ENCODE measurements at places on chromosomes 13 and 19.

DNA sequence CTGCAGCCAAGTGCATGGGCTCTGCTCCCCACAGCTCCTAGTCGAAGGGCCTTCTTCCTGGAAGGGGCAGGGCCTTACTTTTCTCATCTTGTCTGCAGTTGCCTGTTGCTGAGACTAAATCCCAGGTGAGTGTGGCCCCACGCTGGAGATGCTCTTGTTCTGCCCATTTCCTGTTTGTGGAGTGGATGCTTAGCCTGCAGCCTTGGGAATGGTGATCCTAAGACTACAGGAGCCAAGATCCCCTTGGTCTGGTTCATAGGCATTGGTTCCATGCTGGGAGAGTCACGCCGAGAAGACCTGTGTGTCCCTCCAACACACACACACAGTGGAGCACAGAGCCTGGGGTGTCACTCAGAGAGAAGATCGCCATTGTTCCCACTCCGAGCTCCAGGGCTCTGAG lies 23.5 kb downstream of the CFAP97D2 start:
- DNase-seq: no peak

DNA sequence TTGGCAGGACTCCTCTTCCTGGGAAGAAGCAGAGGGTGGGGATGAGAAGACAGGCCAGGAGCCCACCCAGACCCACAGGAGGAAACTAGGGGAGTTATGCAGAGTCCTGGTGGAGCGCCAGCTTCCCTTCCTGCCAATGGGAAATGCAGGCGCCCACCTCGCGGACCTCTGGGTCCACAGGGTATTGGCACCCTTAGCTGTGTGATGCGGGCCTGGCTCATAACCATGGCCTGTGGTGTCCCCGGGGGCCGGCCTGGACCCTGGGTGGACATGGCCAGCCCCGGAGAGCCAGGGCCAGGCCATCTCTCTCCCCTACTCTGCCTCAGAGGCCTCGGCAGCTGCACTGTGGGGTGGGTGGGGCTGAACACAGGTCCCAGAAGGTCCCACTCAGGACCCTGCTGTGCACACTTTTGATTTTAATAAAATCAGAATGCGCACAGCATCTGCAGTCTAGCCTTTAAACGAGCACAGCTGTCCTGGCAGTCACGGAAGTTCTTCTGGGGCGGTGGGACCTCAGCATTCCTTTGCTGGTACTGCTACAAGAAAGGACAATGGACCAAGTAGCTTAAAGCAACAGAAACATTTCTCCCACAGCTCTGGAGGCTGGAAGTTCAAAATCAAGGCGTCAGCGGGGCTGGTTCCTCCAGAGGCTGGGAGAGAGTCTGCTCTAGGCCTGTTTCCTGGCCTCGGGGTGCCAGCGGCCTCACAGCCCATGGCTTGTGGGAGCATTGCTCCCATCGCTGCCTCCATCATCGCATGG lies 1.8 kb downstream of the F10 start:
- no peak for DNase-seq

DNA sequence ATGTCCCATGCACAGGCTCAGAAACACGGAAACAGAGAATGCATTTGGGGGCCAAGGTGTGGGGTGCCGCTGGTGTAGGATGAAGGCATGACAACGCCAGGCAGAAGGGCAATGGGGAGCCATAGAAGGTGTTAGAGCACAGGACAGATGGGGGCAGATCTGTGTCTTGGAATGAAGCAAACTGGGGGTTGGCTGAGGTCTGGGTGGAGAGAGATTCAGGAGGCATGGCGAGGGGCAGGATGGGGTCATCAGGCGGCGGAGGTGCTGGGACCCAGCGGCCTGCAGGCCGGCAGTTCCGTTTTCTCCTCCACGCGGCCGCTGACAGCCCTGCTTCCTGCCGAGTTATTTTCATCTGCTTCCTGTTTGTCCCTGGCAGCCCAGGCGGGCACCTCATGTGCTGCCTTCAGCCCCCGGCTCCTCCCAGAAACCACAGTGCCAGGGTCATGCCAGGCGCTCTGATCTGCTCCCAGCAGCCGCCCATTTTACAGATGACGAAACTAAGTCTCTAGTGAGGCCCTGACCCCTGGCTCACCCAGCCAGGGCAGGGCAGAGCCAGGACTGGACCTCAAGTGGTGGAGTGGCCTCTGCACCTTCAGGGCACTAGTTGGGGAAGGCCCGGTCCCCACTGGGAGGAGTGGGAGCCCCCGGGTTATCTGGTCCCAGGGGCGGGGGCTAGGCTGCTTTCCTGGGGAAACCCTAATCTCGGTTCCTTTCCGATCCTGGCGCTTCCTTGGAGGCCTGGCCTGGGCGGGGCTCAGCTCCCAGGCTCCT lies 2.2 kb downstream of the ARHGAP45 start:
- DNase-seq: no peak

- no peak for DNase-seq
Observed at GRCh38 chr13:92719868-92720267, 506.7 kb upstream of the GPC6 start.

- DNase-seq: no peak
Observed at GRCh38 chr19:16899566-16900075, 10.8 kb downstream of the F2RL3 start.

DNA sequence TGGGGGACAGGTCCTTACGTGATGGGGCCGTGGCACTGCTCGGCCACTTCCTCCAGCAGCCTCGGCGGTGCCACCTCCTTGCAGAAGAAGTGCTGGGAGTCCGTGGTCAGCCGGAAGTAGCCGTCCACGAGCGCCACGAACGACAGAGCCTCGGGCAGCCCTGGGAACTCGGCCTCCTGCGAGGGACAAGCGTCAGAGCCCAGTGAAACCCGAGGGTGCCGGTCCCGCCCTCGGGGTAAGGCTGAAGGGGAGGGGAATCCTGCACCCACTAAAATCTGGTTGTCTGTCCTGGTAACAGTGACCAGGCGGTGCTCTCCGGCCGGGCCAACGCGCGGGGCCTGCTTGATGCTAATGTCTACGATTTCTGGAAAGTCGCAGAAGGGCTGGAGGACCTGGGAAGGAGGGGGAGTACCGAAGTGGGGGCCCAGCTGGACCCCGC lies 6.4 kb downstream of the JAK3 start:
- DNase-seq: no peak

DNA sequence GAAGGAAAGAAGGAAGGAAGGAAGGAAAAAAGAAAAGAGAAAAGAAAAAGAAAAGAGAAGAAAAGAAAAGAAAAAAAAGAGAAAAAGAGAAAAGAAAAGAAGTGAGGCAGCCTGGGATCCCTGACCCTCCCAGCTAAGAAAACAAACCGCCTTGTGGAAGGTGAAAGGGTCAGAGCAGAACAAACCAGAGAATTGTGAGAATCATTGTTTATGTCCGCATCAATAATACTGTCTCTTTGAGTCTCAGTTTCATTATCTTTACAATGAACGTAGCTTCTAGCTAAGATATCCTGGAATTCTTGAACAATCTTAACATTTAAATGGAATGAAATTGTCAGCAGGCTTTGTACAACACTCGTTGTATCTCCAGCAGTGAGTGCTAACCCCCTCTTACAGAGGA lies 66.4 kb upstream of the SERP2 start:
- DNase-seq: no peak

- DNase-seq: no peak
Observed at GRCh38 chr19:13856497-13856896, 20.4 kb upstream of the NANOS3 start.

- no peak for DNase-seq
Observed at GRCh38 chr13:102914339-102914930, 68.6 kb downstream of the ERCC5 start.

DNA sequence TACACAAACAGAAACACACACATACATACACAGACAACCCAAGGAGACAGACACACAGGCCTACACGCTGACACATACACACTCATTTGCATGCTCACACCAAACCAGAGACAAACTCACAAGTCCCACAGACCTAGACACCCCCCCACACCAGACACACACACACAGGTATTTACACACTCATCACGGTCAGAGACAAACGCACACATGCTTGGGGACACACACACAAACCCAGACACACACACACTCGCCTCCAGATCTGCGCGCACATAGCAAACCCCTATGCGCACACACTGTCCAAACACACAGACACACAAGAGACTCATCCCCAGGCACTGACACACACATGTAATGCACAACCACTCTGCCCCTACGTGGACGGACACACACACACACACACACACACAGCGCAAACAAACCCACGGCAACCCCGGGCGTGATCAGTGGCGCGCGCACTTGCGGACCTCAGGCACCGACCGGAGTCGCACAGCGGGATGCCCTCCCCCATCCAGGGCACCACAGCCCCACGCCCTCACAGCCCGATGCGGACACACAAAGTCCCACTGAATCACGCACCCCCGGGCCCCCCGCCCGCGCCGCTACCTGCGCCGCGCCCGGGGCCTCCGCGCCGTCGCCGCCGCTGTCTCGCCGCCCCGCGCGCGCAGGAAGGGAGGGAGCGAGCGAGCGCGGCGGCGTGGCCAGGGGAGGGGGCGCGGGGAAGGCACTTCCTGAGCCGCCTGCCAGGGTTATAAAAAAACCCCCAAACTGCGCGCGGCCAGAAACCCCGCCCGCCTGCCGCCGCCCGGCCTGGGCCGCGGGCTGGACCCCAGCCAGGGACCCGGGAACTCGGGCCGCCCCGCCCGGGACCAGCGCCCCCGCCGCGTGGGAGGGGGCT lies at the start of gene ADAMTS10:
TSS of gene ADAMTS10 (minus strand) at position 675 of the 895 bp plus-strand sequence. CDS start 5,005 bp downstream, outside the sequence.
- DNase-seq: no peak

DNA sequence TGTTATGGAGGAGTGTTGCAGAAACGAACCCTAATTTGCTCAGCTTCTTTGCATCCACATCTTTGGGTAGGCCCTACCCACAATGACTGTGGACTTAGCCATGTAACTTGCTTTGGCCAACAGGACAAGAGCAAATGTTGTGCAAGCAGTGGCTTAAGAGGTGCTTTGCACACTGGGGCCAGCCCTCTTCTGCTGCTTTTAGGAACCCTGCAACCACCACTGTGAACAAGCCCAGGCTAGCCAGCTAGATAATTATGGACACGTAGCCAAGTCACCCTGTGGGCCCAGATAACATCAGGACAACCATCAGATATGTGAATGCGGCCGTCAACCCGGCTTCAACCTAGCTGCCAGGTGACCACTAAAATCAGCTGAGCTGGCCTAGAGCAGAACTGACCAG lies 17.1 kb downstream of the C19orf47 start:
- no peak for DNase-seq

DNA sequence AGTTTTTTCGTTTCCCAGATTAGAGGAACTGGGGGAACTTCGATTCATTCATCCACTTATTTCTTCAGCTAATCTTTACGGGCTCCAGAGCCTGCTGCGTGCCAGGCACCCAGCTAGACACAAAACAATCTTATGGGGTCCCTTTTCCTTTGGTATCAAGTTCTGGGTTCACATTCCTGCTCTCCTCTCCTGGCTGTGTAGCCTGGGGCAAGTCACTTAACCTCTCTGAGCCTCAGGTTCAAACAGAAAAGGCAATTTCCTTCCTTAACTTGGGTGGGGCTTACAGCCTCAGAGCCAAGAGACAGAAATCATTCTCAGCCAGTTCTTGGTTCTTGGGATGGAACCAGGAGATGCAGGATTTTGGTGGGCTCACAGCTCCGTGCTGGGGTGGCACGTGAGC lies 5.9 kb downstream of the SHD start:
- no peak for DNase-seq

All from NCI-H1436 treated with DMSO at 0.1 percent for 48 hours (cell line).